Nasal cavity respiratory epithelium epithelial cell of viscerocranial mucosa (primary cell): ENCODE measurements at places on chromosomes 3 and 15. TPM values are rescaled to one million over a fixed set of nuclear protein-coding genes. Genes with fewer than 3 reads are reported as not detected.

Gene RYK
- 92.6 and 108 TPM in 2 replicates for total RNA-seq

Gene RNF111
- total RNA-seq: 18.1 and 32.2 TPM in 2 replicates

Gene NECTIN3
- total RNA-seq: 2.4 and 10.8 TPM in 2 replicates

Gene GASK1A
- 0.50 and 1.4 TPM in 2 replicates for total RNA-seq

Gene ANKRD34C
- not detected in 2 replicates for total RNA-seq

Gene EAF1
- total RNA-seq: 37.5 and 46.5 TPM in 2 replicates
